ENCODE measurements at places on chromosomes 4 and X. TPM values are rescaled to one million over a fixed set of nuclear protein-coding genes. Genes with fewer than 3 reads are reported as not detected.

- H3K27me3 ChIP-seq: no peaks in the 10 kb centered on the region
- H3K36me3 ChIP-seq: no peaks in the 10 kb centered on the region
- H3K4me1 ChIP-seq: peaks cover 12% of the 10 kb centered on the region
- no peak for DNase-seq
- no peak overlapping the region for H3K27ac ChIP-seq
Observed at GRCh38 chr4:8589336-8589735, 3.2 kb upstream of the CPZ start.

GRCh38 chrX:140439476-140439875 is 65.4 kb downstream of the SOX3 start:
- no peak overlapping the region for H3K4me3 ChIP-seq
- no peak overlapping the region for H3K27ac ChIP-seq
- H3K4me1 ChIP-seq: no peaks in the 10 kb centered on the region
- DNase-seq: no peak

Gene SHISA3
- total RNA-seq: 0.71 TPM

Gene ADH4
- 0.33 TPM for total RNA-seq

DNA sequence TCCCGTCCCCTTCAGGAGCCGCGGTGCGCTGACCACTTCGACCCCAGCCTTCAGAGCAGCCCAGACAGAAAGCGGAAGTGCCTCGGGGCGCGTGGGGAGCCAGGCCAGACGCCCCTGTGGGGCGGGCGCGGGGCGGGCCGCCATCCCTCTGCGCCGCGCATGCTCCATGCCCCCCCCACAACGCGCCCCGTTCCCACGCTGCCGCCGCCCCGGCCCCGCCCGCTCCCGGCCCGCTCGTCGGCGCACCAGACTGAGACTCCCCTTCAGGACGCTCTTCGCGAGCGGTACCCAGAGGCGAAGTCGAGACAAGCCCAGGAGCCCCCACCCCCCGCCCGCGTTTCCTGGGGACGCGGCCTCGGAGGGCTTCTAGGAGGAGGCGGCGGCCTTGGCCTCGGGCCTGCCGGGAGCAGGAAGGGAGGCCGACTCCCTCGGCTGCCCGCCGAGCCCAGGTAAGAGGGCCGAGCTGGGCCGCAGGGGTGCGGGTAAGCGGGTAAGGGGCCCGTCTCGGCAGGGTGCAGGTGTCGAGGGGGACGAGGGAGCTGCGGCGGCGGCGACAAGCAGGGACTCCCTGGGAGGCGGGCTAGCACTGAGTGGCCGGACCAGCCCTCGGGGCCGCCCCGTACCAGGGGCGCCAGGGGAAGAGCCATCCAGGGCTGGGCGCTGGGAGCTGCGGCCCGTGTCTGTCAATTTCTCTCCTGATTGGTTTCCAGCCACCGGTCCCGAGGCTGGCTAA is at the start of gene ZFP92:
ZFP92 (plus strand) TSS at position 218 of the 733 bp plus-strand sequence. CDS start 6,851 bp downstream, outside the sequence.
- H3K4me1 ChIP-seq: no peaks in the 10 kb centered on the region
- peak within 1 kb of the TSS; percentile 44 for H3K27ac ChIP-seq
- peak within 1 kb of the TSS; percentile 52 for H3K4me3 ChIP-seq
- peak; percentile 63 for DNase-seq
- no peaks in the 10 kb centered on the region for H3K36me3 ChIP-seq

- H3K4me3 ChIP-seq: no peak overlapping the region
- H3K27ac ChIP-seq: no peak overlapping the region
- no peaks in the 10 kb centered on the region for H3K4me1 ChIP-seq
- no peak for DNase-seq
- H3K27me3 ChIP-seq: no peaks in the 10 kb centered on the region
Observed at GRCh38 chr4:84032372-84032771, 466.7 kb downstream of the NKX6-1 start.

Gene CXorf65
- total RNA-seq: not detected

Gene DIPK2B
- 7.2 TPM for total RNA-seq

- H3K4me3 ChIP-seq: no peak overlapping the region
- H3K4me1 ChIP-seq: peaks cover 4% of the 10 kb centered on the region
- no peak overlapping the region for H3K27ac ChIP-seq
Observed at GRCh38 chr4:143700046-143700415, 444 bp downstream of the FREM3 start.

Gene RBM41
- total RNA-seq: 12.1 TPM

Gene SPIN2A
- total RNA-seq: 0.54 TPM

DNA sequence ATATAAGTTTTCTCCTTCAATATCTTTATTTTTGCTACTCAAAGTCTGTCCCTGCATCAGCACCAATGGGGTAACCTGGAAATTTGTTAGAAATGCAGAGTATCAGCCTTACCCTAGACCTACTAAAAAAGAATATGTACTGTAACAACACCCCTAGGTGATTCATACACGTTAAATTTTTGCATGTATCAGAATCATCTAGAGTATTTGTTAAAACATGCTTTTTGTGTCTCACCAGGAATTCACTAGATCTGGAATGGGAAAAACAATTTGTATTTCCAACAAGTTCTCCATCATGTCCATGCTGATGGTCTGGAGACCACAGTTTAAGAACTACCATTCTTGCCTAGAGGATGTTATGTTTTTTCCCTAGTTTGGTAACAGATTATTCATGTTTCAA is 196.0 kb upstream of the EDNRA start:
- no peaks in the 10 kb centered on the region for H3K27me3 ChIP-seq
- no peaks in the 10 kb centered on the region for H3K36me3 ChIP-seq
- H3K4me3 ChIP-seq: no peak overlapping the region
- peaks cover 4% of the 10 kb centered on the region for H3K4me1 ChIP-seq
- no peak overlapping the region for H3K27ac ChIP-seq

DNA sequence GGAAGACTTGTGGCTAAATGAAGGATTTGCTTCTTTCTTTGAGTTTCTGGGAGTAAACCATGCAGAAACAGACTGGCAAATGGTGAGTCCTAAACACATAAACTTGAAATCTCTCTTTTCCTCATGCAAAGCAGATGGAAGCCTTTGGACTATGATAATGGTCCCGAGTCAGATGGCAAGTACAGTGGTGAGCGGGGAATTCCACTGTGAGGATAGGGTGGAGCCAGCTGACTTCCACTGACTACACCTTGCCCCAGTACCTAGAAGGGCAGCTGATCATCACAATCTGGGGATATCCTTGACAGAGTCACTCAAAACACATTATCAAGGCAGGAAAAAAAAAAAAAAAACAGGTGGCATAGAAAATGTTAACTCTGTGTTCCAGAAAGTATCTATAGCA is 34.3 kb downstream of the ENPEP start:
- no peak overlapping the region for H3K4me3 ChIP-seq
- H3K27ac ChIP-seq: no peak overlapping the region
- no peaks in the 10 kb centered on the region for H3K27me3 ChIP-seq
- no peaks in the 10 kb centered on the region for H3K4me1 ChIP-seq

GRCh38 chrX:20857746-20858145 is 516.5 kb upstream of the CNKSR2 start:
- DNase-seq: no peak
- H3K36me3 ChIP-seq: no peaks in the 10 kb centered on the region
- no peak overlapping the region for H3K4me3 ChIP-seq
- H3K27ac ChIP-seq: no peak overlapping the region

DNA sequence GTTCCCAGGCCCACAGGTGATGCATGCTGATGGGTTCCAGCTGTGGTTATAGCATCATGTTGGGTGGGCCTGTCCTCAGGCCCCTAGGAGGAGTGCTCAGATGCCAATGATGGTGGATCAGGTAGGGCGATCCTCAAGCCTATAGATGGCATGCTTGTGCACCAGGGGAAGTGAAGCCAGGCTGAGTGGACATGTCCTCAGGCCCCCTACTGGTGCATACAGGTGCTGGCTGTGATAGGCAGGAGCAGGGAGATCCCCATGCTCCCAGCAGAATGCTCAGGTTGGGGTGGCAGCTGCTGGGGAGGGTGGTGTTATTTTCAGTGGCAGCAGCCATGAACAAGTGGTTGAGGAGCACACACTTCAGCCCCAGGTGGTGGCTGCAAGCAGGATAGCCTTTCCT is 96.0 kb downstream of the SMARCA1 start:
- no peaks in the 10 kb centered on the region for H3K27me3 ChIP-seq
- no peaks in the 10 kb centered on the region for H3K36me3 ChIP-seq
- no peak overlapping the region for H3K27ac ChIP-seq
- no peaks in the 10 kb centered on the region for H3K4me1 ChIP-seq

- no peak for DNase-seq
- no peak overlapping the region for H3K4me3 ChIP-seq
- H3K4me1 ChIP-seq: peaks cover 1% of the 10 kb centered on the region
- H3K27me3 ChIP-seq: no peaks in the 10 kb centered on the region
- no peak overlapping the region for H3K27ac ChIP-seq
Observed at GRCh38 chrX:110409925-110410324, 51.3 kb downstream of the RTL9 start.

Gene TLR1
- total RNA-seq: 24.0 TPM

DNA sequence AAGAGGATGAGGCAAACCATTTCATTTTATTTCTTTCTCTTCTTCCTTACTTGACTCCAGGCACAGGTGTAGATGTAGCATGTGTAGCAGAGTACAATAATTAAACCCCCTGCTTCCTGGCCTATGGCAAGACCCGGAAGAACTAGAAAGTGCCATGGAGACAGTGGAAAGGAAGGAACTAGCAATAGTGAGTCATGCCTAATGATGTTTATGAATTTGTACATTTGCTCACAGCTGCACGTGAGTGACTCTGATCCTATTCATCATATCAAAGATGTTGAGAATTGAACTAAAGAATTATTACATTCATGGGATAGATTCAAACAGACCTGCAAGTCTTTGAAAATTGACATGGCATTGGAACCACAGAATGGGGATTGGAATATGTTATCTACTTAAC is 2233.9 kb upstream of the TENM3 start:
- H3K4me1 ChIP-seq: no peaks in the 10 kb centered on the region
- no peak overlapping the region for H3K27ac ChIP-seq
- no peaks in the 10 kb centered on the region for H3K36me3 ChIP-seq
- H3K27me3 ChIP-seq: no peaks in the 10 kb centered on the region

- no peak for DNase-seq
- no peaks in the 10 kb centered on the region for H3K36me3 ChIP-seq
- no peak within 1 kb of the TSS for H3K4me3 ChIP-seq
- H3K4me1 ChIP-seq: no peaks in the 10 kb centered on the region
- H3K27ac ChIP-seq: no peak within 1 kb of the TSS
Observed at GRCh38 chr4:87975466-87975865, at the start of gene SPP1. TSS of gene SPP1 (plus strand) at chr4:87975714. CDS start at chr4:87976896, 1,182 bp downstream.

- H3K4me3 ChIP-seq: no peak overlapping the region
- no peaks in the 10 kb centered on the region for H3K27me3 ChIP-seq
- no peaks in the 10 kb centered on the region for H3K36me3 ChIP-seq
- H3K27ac ChIP-seq: no peak overlapping the region
- DNase-seq: no peak
Observed at GRCh38 chrX:69424161-69424560, 80.0 kb upstream of the NALF2 start.

Gene EGF
- not detected for total RNA-seq

- peaks cover 3% of the 10 kb centered on the region for H3K4me1 ChIP-seq
- no peak overlapping the region for H3K27ac ChIP-seq
- H3K4me3 ChIP-seq: no peak overlapping the region
- H3K27me3 ChIP-seq: no peaks in the 10 kb centered on the region
- no peak for DNase-seq
Observed at GRCh38 chr4:148090503-148091476, 351.4 kb downstream of the NR3C2 start.

Gene TBC1D8B
- total RNA-seq: 7.2 TPM

DNA sequence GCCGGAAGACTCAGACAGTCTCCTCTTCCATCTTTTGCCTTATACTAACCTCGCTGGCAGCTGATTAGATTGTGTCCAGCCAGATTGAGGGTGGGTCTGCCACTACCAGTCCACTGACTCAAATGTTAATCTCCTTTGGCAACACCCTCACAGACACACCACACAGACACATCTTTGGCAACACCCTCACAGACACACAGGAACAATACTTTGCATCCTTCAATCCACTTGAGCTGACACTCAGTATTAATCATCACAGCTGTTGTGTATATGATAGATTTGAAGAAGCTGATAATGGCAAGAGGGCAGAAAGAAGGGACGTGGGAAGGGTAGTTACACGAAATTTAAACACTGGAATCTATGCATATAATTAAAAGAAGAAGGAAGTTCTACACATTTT is 139.5 kb downstream of the ANKRD50 start:
- H3K27ac ChIP-seq: no peak overlapping the region

DNA sequence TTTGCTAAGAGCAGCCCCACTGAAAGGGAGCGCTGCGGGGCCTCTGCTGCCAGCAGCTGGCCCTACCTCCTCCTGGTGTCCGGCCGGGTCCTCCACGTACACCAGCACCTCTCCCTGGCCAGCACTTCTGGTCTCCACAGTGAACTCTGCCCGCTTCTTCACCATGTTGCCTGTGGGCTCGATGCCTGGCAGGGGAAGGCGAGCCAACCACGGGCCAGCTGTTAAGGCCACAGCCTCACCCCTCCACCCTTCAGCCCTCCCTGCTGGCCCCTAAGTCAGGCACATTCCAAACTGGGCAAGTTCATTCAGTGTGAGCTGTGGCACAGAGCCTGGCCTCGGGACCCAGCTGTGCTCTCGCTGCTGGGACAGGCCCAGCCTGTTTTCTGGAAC is 7.8 kb downstream of the FLNA start:
- no peaks in the 10 kb centered on the region for H3K36me3 ChIP-seq
- peak overlapping the region; percentile 16 for H3K27ac ChIP-seq
- no peak for DNase-seq
- H3K4me1 ChIP-seq: peaks cover 8% of the 10 kb centered on the region

- no peaks in the 10 kb centered on the region for H3K27me3 ChIP-seq
- H3K36me3 ChIP-seq: no peaks in the 10 kb centered on the region
- H3K4me1 ChIP-seq: no peaks in the 10 kb centered on the region
- no peak overlapping the region for H3K4me3 ChIP-seq
- DNase-seq: no peak
Observed at GRCh38 chrX:27884654-27885053, 76.9 kb downstream of the MAGEB10 start.

Gene ZIC3
- total RNA-seq: not detected

Gene GABRE
- 16.9 TPM for total RNA-seq

Gene TCEAL4
- total RNA-seq: 462 TPM
